ENCODE measurements at places on chromosomes 6 and 20.

GRCh38 chr6:43942616-43943015, 172.6 kb downstream of the VEGFA start:
- DNase-seq, result no peak

DNA sequence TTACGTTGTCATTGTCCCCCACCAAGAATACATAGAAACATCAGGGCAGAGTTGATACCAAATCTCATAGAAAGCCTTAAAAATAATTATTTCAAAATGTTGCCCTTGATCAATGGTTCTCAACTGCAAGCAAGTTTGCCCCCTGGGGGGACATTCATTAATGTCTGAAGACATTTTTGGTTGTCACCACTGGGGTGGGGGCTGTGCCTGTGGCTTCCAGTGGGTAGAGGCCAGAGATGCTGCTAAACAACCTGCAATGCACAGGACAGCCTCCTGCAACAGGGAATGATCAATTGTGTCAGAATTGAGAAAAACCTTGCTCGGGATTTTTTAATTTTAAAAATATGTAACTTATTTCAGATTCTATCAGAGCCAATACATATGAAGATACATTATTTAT, 130.6 kb upstream of the DOK5 start:
- no peak for DNase-seq

DNA sequence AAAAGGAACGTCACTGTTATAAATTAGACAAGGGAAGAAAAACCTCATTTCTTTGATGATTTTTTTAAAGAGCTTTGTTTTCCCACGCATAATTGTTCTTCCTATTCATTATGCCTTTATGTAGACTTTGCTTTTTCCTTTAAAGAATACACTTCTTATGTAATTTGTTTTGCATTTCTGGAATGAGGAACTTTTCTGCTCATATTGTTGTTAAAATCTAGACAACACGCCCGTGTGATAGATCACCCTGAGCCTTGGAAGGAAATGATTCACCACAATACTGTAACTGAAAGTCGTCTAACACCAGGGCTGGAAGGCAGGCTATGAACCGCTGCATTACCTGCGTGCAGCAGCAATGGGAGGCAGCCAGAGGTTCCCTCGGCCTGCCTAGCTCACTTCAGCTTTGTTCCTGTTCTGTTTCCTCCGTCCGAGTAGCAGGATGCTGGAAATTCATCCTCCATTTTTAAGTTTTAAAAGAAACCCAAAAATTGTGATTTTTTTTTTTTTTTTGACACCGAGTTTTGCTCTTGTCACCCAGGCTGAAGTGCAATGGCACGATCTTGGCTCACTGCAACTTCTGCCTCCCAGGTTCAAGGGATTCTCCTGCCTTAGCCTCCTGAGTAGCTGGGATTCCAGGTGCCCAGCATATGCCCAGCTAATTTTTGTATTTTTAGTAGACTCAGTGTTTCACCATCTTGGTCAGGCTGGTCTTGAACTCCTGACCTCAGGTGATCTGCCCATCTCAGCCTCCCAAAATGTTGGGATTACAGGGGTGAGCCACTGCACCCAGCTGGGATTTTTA, 49.6 kb upstream of the ZNF217 start:
- no peak for DNase-seq

GRCh38 chr6:37048851-37049757, 43.6 kb downstream of the FGD2 start:
- no peak for DNase-seq

DNA sequence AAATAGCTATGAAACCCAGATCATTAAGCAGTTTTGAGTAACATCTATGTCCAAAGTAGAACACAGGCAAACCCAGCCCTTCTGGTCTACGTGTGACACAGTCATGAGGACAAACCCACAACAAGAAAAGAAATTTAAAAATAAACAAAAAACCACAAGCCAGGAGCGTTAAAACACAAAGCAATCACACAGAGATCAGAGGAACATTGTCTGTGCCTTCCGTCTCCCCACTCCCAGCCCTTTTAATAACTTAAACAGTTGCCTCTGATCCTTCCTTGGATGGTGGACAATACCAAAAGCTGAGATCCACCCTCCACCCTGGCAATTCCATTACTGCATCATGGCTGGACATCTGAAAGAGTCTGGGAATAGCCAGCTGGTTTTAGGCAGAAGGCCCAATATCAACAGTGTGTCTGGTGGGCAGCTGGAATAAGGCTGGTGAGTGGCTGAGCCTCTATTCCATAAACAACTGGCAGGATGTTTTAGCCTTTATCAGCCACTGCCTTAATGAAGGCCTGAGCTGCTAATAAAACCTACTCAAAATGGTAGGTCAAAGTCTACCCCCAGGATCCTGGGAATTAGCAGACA, 15.7 kb upstream of the LAMA4 start:
- no peak for DNase-seq

- DNase-seq, result no peak
Measured at GRCh38 chr6:131545317-131545716, 27.7 kb upstream of the ARG1 start.

DNA sequence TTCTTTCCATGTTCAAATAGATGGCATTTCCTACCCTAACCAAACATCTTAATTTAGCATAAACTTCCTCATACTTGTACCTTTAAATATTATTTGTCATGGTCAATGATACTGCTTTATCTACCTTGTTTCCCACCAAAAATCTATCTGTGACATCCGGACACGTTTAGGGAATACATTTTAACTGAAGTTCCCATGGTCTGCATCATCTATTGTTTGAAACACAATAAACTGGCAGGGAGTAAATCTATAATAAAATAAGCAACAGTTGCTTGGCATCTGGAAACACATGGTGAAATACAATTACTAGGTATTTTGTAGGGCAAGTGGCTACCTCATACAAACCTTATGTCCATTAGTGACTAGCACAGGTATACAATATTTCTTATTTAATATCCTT, 289.1 kb downstream of the GJA1 start:
- no peak for DNase-seq

DNA sequence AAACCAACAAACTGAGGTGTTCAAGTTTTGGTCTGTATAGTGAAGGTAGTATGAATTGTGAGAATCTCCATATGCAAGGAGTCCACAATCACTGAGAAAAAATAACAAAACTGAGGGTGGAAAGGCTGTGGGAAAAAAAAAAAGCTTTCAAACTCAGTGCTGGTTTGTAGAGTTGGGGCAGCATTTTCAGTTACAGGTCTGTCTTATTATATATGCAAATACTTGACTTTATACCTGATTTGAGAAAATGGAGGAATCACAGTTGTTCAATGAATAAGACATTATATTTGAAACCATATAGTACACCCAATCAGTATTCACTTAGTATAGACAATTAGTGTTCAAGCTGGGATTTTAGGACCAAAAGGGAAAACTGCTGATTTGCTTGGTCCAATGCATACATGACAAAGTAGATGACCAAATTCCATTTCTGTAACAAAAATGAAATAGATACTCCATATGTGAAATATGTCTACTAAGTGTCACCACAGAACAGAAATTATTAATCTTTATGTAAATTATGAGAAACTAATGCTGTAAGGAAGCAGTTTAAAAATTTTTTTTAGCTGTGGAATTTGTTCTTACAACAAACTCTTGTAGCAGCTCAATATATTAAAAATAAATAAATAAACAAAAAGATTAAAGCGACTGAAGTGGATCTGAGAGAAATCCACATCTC, 187.7 kb downstream of the ASCC3 start:
- no peak for DNase-seq

DNA sequence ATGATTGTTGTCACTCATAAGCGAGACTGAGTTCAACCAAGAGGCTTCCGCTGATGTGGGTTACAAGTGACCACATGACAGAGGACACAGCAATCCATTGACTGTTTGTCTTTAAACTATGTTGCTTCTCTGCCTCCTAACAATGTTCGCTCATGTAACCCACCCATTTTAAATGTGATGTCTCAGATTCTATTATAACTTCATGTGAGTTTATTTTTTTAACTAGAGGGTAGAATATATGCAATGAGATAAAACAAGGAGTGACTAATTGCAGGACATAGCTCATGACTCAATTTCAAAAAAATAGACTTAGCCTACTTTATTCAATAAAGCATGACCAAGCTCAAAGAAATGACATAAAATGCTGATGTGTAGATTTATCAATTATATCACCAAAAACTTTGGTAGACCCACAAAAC, 119.2 kb upstream of the SASH1 start:
- no peak for DNase-seq

DNA sequence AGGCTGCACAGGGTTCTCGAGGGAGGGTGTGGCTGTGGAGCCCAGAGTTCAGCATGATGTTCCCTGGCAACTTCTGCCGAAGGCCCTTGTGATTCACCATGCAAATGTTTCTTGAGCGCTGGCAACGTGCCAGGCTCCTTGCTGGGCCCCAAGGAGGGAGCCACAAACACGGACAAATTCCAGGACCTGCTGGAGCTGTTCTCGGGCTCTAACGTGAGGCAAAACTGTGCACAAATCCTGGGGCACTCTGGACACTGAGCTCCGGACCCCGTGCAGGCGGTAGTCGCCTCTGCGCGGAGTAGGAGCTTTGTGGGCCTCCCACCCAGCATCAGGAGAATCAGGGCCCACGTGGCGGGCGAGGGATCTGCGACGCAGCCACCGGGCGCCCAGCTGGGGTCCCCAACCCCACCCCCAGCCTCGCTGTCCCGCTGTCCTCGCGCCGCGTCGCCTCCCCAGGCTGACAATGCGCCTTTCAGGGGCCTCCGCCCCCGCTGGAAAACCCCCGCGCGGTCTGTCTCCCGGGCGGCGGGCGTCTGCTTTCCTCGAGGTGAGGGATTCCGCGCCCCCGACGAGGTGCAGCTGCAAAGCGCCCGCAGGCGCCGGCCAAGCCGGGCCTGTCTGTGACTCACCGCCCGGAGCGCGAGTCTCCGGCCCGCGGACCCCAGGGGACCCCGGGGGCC, 31.7 kb upstream of the SCUBE3 start:
- no peak for DNase-seq

All from NCI-H748 treated with DMSO at 0.1 percent for 48 hours (cell line).